ENCODE measurements at places on chromosomes 12 and 14.

DNA sequence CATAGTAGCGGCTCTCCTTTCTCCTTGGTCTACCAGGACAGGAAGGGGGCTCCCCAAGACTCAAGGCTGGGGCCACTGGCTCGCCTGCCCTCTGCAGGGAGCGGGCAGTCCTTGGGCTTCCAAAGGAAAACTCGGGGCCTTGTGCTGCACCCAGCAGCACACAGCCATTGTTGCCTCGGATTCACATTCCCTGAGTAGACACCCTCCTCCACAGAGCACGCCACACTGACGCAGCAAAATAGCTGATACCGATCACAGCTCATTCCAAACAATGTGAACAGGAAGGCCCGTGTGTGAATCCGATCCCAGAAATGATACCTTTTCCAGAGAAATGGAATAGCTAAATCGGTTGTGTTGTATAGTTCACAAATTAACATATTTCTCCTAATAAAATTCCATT is 65.1 kb upstream of the DYNC1H1 start:
- DNase-seq, result no peak

DNA sequence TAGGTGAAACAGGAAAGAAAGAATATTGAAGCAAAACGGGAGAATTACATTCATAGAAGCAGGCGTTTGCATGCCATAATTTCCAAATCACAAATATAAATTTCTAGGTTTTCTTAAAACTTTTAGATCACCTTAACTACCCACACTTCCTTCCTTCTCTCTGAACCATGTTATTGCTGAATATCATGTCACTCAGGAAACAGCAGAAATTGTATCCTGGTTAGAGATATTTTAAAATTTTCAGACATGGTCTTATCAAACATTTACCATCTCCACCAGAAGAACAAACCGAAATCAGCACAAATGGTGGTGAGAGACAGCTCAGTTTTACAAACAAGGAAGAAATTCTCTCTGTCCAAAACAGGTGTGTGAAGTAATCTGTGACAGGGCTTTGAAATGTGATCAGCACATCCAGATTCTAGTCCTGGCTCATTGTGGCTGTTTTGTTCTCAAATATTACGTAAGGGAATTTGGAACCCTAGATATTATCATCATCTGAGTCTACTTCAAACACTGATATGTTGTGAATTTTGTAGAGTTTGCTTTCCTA is 16.3 kb downstream of the TESPA1 start:
- no peak for DNase-seq

DNA sequence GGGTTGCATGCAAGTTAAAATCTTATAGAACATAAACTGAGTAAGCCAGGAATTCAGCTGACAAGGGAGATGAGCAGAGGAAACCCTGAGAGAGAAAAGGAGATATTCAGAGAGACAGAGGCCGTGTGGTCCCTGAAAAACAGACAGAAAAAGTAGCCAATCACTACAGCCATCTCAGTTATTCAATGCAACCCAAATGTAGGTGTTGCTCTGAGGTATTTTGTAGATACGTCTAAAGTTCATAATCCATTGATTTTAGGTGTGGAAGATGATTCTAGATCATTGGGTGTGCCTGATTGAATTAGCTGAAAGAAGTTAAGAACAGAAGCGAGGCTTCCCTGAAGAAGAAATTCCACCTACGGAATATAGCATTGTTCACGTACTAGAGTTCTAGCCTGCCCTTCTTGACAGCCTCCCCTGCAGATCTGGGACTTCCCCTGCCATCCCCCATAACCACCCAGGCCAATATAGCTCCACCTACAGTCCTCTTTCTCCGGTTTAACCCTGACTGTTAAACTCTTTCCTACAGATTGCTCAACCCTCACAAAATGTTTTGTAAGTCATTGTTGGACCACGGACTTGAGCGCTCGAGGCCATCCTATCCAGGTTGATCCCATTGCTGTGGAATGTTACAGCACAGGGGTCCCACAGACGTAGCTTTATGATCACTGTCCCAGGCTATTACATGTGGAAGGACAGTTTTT is 21.7 kb downstream of the AICDA start:
- no peak for DNase-seq

DNA sequence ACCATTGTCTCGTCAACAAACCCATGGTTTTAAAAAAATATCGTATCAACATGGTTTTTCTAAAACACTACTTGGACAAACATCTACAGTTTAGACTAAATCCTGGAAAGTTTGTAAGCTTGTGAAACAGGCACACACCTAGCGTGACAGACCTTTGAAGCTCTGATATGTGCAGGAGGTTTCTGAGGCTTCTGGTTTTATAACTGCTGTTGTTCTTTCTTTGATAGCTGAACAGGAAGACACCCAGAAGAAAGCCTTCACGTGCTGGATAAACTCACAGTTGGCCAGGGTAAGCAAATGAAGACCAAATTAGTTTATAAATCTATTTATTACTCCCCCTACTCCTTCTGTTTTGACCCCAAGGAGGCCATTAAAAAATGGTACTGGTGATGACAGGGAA is 87.6 kb downstream of the SYNE2 start:
- DNase-seq, result no peak

DNA sequence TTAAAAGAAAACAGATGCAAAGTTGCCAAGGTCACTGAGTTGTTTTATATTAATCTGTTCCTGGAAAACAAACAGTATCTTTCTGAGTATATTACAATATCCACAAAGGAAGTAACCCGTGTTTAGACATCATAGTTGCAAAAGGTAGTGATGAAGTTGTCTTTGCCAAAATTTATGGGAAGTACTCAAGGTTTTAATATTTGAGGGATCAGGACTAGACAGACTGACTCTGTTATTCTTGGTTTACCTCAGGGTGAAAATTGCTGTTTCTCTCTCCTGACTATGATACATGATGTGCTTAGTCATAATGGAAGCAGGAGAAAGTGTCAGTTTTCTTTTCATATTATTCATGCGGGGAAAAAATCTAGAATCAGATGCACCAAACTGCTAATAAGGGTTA is 28.3 kb downstream of the TMEM233 start:
- no peak for DNase-seq

GRCh38 chr12:42846782-42847181 is 257.2 kb upstream of the PRICKLE1 start:
- DNase-seq, result no peak

DNA sequence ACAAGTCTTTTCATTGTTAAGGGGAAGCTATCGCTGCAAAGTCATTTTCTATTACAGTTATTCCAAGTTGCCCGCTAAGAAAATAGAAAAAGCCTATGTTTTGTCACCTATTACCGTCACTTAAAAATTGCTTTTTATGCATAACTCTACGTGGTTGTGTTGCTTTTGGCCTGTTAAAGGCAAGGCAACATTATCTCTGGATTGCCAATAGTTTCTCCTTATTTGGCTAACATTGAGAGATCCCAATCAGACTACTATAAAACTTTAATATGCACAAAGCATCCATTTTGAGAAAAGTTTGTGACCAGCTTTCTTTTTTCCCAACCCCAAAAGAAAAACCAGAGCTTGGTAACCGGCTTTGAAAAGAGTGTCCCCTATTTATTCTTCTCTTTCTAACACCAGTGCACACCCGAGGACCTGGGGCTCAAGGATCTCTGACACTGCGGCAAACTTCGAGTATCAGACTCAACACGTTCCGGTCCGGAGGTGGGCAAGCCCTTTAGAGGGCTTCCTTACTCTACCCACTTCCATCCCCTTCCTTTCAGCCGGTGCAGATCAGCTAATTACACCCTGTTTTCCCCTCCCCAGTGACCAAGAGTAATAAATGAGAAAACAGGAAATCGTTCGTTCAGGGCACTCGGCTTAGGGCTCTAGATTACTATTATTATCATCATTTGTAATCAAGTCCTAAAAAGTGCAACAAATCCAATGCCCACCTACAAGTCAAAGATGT is 1.2 kb downstream of the PPP1R12A start:
- DNase-seq, result no peak

DNA sequence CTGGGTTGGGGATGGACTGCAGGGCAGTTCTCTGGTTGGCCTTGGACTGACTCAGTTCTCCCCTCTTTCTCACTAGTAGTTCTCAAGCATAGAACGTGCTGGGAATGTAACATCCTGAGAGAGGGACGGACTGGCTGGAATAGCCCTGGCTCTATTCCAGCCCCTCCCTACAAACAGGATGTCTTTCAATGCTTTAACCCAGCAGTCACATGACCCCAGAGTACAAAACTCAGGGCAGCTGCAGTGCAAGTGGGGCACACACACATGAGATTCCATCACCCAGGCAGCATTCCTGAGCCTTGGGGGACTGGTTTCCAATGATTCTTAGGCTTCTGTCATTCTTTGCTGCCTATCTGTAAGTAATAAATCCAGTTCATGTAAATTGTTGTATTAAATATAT is 1.6 kb upstream of the ACOT6 start:
- DNase-seq, result no peak

DNA sequence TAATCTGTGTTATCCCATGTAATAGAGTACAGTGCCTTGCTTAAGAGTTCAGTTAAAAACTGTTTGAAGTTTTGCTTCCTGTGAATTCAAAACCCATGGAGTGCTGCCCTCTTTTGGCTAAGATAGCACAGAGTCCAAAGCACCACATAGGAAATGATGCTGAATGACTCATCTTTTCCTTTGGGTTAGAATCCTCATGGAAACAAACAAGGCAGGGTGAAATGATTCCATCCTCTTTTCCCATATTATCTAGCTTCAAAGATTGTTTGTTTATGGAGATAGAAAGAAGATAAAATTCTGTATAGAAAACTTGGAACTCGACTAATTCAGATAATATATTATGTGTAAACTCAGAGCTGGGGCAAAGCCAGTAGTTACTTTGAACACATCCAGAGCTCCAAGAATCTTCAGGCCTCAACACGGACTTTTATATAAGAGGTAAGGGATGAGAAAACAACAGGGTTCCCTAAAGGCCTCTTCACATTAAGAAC is 87.4 kb downstream of the OTOGL start:
- DNase-seq, result no peak

DNA sequence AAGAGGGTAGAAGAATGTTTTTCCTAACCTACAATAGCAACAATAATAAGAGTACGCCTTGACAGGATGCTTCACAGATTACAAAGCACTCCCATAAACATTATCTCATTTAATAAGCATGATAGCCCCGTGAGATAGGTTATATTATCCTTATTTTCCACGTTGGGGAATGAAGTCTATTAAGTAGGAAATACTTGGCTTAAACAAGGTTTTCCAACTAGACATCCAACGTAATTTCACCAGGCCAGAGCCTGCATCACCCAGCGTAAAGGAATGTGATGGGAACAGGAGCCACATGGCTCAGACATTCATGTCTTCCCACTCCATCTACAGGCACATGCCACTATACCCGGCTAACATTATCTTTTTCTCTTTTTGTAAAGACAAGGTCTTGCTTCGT is 223.4 kb upstream of the AMIGO2 start:
- no peak for DNase-seq

- DNase-seq, result no peak
These were observed 62.1 kb upstream of the KIF21A start for GRCh38 chr12:39505023-39505422.

GRCh38 chr14:47186486-47186885 is 488.9 kb downstream of the MDGA2 start:
- no peak for DNase-seq

DNA sequence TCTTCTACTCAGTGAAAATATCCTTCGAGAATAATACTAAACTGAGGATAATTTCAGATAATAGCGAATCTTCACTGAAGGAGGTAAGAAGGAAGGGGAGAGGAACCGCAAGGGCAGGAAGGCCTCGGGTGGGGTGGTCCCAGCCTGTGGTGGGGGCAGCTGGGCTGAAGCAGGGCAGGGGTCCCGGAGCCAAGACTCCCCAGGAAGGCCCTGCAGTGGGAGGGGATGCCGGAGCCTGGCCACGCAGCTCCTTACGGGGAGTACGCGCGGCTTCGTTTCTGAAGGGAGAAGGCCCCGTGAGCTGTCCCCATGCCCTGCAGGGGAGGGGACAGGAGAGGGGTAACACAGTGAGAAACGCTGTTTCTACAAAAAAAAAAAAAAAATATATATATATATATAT is 21.2 kb downstream of the STX2 start:
- DNase-seq, result no peak

- DNase-seq, result no peak
These were observed 7.3 kb upstream of the RNASE1 start for GRCh38 chr14:20809917-20810316.

DNA sequence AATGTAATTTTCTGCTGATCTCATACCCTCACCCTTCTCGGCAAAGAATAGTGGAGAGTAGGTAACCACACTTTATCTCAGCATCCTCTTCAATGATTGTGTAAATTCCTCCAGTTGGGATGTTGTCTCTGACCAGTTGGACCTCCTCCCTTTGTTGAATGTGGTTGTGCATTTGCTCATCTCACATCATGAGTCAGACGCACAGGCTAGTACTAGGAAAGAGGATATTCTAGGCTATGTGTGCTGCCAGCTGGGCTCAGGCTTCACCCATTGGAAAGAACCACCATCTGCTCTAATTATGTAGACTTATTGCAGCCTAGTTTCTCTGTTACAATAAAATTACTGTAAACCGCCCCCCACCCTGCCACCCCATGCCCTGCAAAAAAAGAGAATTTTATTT is 90.3 kb downstream of the LMO3 start:
- no peak for DNase-seq

DNA sequence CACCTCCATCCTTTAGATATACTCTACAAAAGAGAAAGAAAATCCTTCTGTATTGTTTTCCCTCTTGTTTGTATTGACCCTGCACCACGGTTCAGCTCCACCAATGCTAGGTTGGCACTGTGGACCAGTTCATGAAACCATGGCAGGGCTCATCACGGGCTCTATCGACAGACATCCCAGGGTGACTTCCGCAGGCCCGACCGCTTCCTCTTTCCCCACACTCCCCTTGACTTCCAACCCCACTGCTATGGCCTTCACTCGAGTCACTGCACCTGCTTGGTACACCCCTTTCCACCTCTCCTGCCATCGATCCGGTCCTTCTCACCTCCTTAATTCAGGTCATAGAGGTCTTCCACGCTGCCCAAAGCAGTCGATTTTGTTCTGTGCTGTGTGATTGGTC is 21.2 kb upstream of the AKAP5 start:
- no peak for DNase-seq

DNA sequence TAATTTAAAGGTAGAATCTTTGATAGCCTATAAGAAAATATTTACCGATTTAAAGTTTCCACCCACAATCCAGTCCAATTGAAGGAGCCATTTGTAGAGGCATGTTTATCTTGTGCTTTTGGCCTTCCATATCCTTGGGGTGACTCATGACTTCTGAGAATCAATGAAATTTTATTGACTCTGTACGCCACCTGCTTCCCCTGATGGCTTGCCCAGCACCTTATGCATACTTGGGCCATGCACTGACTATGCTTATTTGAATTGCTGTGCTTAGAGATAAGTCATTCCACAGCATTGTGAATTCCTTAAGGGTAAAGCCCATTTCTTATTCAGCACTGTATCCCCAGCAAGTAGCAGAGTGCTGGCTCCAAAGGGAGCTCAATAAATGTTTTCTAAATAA is 954.8 kb upstream of the SEL1L start:
- no peak for DNase-seq

DNA sequence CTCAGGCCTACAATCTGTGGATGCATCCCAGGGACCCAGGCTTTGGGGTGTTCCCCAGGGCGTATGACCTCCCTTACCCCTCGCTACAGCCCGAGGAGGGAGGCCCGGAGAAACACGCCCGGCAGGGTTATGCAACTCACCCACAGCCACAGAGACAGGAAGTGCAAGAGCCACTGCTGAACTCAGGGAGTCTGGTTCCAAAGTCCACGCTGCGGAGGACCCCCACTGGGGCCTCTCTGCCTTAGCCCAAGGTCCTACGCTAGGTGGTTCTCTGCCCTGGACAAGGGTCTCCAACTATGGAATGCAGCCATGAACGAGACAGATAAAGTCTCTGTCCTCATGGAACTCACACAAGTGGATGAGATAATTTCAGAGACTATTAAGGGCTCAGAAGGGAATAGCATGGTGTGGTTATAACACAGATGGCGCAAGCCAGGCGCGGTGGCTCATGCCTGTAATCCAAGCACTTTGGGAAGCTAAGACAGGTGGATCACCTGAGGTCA is 11.3 kb downstream of the SCARB1 start:
- no peak for DNase-seq
